Activated CD8-positive, alpha-beta T cell treated with anti-CD3 and anti-CD28 coated beads, Interleukin-2, amount 10 ng/mL, durations not matched to agents 7 days and 5 days (primary cell): ENCODE measurements at places on chromosomes 7 and 10. TPM values are rescaled to one million over a fixed set of nuclear protein-coding genes. Genes with fewer than 3 reads are reported as not detected.

Gene PDE6C
- not detected for total RNA-seq

- no peak for DNase-seq
Observed at GRCh38 chr10:28381466-28381865, 78.6 kb upstream of the MPP7 start.

DNA sequence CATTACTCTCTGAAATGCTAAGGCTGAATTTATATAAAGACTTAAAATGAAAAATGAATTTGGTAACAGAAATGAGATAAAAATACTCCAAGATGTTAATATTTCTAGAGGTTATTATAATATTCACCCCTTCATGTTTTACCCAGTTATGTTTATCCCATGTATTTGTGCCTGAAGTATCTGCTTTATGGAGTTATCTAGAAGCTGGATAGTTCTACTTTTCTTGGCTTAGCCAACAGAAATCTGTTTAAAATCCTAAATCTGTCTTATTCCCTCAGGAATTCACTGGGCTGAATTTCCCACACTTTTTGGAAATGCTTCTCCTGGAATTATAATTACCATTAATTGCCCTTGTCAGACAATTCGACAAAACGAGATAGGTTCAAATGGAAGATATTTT is 201.6 kb downstream of the THSD7A start:
- no peak for DNase-seq

DNA sequence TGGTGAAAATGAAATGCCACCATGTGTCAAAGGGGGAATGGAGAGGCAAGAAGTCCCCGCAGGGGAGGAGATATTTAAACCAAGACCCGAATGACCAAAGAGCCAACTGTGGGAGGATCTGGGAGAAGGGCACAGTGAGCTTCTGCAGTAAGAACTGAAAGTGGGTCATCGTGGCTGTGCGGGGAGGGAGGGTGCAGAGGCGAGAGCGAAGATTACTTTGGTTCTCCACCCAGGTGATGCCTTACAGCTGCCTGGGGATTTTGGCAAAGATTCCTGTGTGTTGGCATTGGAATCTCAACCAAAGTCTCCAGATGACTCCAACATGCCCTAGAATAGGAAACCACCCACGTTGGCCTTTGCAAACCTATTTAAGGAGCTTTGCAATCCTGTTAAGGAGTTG is 44.2 kb upstream of the ADAM12 start:
- DNase-seq: no peak

Gene GPR146
- 2.7 TPM for total RNA-seq

Gene CFAP46
- total RNA-seq: not detected

DNA sequence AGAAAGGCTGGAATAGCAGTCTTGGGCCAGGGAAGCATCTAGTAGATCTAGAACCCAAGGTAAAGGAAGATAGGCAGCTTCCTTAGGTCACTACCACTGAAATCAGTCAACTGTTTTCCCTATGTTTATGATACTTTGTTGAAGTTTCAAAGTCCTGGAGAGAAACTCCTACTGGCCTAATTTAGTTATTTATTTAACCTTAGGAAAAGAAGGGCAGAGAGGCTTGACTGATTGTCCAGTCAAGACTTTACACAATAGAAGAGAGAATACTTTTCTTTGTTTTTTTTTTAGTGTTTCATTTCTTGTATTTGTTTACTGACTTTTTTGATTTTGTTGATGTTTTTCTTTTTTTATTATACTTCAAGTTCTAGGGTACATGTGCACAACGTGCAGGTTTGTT is 138.9 kb upstream of the PHYHIPL start:
- no peak for DNase-seq

GRCh38 chr7:25349283-25350017 is 121.2 kb upstream of the NPVF start:
- DNase-seq: no peak

DNA sequence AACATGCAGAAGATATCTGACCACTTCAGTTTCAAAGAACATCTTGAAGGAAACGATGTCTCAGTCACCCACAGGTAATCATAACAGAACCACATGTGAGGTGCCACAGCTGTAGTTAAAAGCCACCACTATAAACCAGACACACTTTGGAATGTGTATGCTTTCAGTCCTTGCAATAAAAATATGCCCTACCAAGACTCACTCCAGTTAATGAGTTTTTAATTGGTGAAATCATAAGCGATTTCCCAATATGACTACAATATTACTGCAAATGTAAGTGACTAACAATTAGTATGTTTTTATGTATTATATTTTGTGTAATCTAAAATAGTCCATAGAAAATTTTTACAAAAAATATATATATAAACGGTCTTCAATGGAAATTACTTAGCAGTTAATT is 428.2 kb downstream of the PARD3 start:
- no peak for DNase-seq

DNA sequence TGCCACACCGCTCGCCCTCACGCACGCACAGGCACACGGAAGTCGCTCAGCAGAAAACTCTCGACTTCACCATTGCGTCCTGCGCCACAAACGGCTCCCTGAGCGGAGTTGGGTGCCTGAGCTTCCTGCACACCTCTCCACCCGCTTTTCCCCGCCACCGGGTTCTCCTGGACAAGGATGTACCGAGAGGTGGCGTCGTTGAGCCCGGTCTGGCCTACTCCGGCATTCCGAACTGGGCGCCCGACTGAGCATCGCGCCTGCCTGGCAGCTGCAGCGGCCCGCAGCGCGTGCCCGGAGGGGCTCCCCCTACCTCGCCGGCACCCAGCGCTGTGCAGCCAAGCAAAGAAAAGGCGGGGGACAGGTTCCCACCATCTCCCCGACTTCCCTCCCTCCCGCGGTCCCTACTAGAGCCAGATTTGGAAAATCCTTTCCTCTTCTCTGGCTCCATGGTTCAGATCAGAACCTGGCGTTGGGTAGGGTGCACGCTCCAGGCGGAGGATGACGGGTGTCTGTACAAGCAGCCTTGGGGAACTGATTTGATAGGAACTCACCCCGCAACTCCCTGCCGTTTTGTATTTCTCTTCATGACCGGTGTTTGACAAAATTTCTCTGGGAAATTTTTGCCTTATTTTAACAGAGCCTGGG is 1.7 kb downstream of the SORCS3 start:
- DNase-seq: peak; percentile 23

Gene KNDC1
- total RNA-seq: 0.32 TPM

DNA sequence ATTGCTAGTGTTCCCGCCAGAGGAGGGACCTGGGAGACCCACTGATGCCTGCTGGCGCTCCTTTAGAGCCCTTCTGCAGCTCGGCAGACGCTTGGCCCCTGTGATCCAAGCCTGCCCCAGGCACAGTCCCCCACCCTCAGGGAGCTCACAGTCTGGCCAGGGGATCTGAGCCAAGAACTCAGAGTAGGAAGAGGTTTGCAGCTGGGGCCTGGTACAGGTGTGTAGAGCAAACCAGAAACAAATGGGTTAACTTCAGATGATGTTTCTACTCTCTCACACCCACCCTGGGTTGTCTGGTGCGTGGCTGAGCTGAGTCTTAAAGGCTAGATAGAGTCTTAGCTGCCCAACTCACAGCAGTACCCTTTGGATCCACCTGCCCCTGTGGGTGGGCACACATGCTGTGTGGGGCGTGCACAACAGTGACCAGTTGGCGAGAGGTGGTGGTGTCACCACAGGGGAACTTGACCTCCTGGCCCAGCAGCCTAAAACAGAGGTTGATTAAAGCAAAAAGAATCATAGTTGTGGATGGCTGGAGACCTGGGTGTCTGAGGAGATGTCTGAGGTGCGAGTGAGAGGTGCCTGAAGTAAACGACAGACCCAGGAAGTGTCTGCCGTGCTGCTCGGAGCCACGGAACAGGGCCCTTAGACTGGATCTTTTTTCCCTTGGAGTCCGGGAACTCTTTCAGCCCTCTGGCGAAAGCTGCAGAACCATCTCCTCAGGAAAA is 31.2 kb upstream of the SRGN start:
- DNase-seq: no peak

DNA sequence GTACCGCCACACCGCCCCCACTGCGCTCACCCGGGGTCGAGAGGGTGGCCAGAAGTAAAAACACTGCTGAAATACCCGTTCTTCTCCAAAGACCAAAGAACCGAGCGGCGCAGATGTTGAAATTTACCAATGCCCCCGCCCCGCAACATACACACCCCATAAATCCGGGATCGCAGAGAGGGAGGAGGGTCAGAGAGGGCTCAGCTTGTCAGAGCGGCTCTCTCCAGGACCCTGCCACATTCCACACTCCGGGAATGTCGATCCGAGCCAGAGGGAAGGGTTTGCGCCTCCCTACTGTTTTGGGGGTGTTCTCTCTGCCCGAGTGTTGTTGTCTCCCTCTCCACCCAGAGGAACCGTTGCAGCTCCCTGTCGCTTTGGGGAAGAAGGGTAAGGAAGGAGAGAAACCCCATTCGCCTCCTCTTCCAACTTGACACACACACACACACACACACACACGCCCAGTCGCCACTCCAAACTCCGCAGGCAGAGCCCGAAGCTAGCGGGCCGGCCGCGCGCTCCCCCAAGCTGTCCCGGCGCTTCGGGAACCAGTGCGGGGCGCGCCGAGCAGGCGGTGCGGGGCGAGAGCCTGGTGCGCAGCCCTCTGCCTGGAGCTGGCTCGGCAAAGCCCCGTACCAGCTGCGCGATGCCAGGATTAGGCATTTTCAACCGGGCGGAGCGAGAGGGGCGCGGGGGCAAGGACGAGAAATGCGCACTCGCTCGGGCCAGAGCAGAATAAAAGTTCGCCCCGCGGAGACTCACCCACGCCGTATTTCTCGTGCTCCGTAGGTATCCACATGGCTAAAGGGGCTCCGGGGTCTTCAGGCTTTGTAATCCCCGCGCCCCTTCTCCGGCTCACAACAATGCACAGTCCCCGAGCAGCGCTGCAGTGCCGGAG is 609 bp downstream of the DOCK4 start:
- DNase-seq: peak; percentile 36

DNA sequence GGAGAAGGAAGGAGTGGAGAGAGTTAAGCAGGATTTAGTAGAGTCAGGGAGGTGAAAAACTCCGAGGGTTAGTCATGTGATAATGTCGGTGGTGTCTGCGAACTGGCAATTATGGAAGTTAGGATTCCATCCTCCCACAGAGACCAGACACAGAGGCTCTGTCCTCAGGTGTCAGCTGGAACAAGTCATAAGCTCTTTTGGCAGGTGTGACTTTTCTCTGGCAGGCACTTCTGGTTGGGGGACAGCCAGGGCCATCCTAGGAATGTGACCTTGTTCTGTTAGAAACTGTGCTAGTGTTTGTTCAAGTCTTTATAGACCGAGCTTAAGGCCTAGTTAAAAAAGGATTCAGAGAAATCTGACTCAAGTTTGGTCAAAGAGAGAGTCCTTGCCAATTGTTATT is 371.0 kb downstream of the DPP6 start:
- no peak for DNase-seq

Gene IMPDH1
- total RNA-seq: 75.3 TPM

Gene EPHA1
- 12.4 TPM for total RNA-seq

Gene THAP5
- 26.7 TPM for total RNA-seq

DNA sequence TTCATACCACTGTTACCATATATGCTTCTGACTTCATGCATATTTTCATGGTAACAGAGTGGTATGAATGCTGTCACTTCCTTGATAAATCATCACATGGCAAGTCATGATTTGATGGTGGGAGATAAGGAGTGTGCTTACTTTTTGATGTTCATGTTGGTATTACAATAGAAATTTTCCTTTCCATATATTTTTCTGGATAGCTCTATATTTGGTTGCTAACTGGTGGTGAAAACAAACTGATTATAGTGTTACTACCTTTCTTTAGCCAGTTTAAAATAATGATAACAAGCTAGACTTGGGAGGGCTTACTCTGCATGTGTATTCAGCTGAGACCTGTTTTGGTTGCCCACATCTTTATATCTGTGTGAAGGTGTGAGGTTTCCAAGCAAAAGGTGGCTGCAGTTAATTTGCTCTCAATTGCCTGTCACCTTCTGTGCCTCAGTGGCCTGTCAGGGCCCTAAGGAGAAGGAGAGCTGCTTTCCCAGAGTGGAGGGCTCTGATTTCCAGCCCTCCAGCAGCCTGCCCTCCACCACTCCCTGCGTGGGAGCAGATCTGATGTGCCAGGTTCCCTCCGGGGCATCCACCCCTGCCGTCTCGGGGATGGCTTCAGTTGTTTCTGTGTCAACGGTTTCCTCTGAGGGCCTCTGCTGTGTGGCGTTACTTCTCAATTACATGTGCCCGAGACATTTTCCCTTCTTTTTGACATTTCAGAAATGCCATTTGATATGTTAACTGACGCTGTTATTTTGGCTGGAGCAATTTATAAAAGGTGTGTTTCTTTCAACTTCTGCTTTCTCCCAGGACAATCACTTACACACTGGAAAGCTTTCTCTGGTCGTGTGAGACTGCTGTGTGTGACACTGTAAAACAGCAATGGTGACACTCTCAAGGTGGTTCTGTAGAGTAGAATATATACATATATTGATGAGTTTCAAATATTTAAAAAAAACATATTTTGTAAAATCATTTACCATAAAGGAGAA is 107.7 kb upstream of the KLF6 start:
- no peak for DNase-seq

- DNase-seq: no peak
Observed at GRCh38 chr10:48805411-48805810, 120.7 kb downstream of the WDFY4 start.

GRCh38 chr10:97356918-97357317 is 22.4 kb upstream of the FRAT2 start:
- DNase-seq: no peak

Gene LRMDA
- not detected for total RNA-seq

DNA sequence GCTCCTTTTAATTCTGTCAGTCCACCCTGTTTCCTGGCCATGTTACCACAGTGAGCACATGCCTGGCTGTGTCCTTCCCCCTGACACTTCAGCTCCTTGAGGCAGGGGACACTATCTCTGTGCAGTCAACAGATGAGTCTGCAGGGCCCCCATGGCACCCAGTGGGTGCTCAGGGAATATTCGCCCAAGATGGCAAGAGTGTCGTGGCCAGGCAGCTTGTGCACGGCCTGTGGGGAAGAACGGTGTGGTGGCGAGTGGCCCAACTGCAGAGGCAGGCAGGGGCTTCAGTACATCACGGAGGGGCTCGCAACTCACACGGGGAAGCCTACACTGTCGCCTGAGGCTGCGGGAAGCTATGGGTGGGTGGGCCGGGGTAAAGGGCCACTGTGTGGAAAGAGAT is 91.1 kb downstream of the TRRAP start:
- DNase-seq: no peak

GRCh38 chr10:21626457-21627161 is 92.6 kb downstream of the MLLT10 start:
- DNase-seq: no peak

DNA sequence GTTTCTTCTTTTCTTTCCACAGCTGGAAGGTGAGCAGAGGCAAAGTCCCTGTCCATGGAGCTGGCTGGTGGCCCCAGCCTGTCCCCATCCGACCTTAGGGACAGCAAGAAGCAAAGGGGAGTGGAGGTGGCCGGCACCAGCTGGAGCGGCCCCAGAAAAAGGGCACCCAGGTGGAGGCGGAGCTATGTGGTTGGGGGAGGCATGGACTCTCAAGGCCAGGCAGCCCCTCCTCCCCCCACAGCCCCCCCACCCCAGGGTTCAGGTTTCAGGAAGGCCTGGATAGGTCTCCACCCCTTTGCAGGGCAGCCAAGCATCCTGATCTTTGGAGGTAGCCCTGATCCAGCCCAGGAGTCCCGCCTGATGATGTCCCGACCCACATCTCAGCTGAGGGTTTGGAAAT is at the start of gene SSC4D:
Gene SSC4D, minus strand, starts transcription at position 161 of the 400 bp plus-strand sequence. CDS start 5,258 bp downstream, outside the sequence.
- DNase-seq: no peak

Gene DNTT
- not detected for total RNA-seq

Gene OAT
- 28.0 TPM for total RNA-seq
